ENCODE measurements at places on chromosomes 6 and 20.

- no peak for DNase-seq
These were observed 350.4 kb downstream of the TENT5A start for GRCh38 chr6:81401970-81402690.

GRCh38 chr20:59662856-59663512 is 58.6 kb downstream of the PHACTR3 start:
- no peak for DNase-seq

GRCh38 chr6:154457046-154457713 is 53.3 kb downstream of the CNKSR3 start:
- DNase-seq: no peak

DNA sequence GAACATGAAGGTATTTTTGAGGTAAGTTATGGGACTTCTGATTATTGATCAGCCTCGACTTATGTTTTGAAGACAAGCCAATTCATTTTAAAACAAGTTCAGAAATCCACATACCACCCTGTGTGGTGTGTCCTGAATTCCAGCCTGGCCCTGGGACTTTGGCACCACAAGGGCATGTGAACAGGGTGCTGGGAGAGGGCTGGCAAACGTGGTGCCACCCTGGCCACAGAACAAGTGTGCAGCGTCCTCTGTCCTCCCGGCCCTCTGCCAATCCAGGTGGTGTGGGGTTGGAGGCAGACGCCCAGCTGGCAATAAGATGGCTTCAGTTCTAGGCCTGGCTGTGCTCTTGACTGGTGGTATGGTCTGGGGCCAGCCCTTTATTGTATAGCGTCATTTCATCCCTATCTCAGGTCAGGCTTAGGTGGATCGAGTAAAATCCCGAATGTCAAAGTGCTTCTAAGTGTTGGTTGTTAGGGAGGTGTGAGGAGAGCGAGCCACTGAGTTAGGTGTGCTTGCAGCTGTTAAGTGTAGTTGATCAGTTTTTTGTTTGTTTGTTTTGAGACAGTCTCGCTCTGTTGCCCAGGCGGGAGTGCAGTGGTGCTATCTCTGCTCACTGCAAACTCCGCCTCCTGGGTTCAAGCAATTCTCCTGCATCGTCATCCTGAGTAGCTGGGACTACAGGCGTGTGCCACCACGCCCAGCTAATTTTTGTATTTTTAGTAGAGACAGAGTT is 84.2 kb downstream of the RNF144B start:
- DNase-seq: no peak

- no peak for DNase-seq
These were observed 308.1 kb downstream of the FOXC1 start for GRCh38 chr6:1917626-1918371.

- DNase-seq: no peak
These were observed 22.9 kb downstream of the CNKSR3 start for GRCh38 chr6:154487367-154488247.

GRCh38 chr6:2976571-2977085 is 5.3 kb upstream of the SERPINB6 start:
- DNase-seq: no peak

GRCh38 chr6:83884523-83884922 is 25.0 kb downstream of the CYB5R4 start:
- no peak for DNase-seq

GRCh38 chr6:43368259-43369160 is 937 bp downstream of the ZNF318 start:
- DNase-seq: no peak

DNA sequence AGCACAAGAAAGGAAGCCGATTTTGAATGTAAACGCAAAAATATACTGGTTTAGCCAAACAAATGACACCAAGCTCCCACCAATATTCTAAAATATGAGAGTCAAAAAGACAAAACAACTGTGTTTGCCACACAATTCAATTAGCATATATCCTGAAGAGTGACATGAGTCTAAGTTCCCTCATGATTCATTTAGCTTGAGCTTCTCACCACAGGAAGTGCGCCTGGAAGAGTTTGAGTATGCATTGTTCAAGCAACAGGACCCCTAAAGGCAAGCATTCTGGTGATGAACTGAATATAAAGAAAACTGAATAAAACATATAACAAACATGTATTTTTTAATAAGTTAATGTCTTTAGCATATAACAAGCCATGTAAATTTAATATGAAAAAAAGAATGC is 115.2 kb upstream of the RUNX2 start:
- no peak for DNase-seq

GRCh38 chr20:62712606-62713005 is 4.0 kb downstream of the NTSR1 start:
- no peak for DNase-seq

- no peak for DNase-seq
These were observed 118.0 kb downstream of the B3GAT2 start for GRCh38 chr6:70838907-70839285.

- no peak for DNase-seq
These were observed 157.4 kb upstream of the BMP5 start for GRCh38 chr6:56032715-56033260.

- DNase-seq: no peak
These were observed 30.8 kb upstream of the MPC1 start for GRCh38 chr6:166413491-166413951.

- no peak for DNase-seq
These were observed 15.0 kb downstream of the CPNE5 start for GRCh38 chr6:36824253-36824652.

- DNase-seq: no peak
These were observed 84.0 kb downstream of the HFE start for GRCh38 chr6:26170951-26171841.

- DNase-seq: no peak
These were observed 37.4 kb upstream of the SLC9A8 start for GRCh38 chr20:49775229-49775693.

- DNase-seq: no peak
These were observed 65.8 kb downstream of the HMGN3 start for GRCh38 chr6:79168695-79168980.

GRCh38 chr6:6825193-6825784 is 236.8 kb downstream of the LY86 start:
- DNase-seq: no peak

DNA sequence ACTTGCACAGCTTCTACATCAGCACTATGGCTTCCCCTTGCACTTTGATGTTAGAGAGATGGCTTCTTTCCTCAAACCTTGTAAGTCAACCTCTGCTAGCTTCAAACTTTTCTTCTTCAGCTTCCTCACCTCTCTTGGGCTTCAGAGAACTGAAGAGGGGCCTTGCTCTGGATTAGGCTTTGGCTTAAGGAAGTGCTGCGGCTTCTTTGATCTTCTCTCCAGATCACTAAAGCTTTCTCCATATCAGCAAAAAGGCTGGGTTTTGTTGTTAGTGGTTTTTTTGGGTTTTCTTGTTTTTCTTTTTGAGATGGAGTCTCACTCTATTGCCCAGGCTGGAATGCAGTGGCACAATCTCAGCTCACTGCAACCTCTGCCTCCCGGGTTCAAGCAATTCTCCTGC is 24.0 kb downstream of the CDK5RAP1 start:
- DNase-seq: no peak

DNA sequence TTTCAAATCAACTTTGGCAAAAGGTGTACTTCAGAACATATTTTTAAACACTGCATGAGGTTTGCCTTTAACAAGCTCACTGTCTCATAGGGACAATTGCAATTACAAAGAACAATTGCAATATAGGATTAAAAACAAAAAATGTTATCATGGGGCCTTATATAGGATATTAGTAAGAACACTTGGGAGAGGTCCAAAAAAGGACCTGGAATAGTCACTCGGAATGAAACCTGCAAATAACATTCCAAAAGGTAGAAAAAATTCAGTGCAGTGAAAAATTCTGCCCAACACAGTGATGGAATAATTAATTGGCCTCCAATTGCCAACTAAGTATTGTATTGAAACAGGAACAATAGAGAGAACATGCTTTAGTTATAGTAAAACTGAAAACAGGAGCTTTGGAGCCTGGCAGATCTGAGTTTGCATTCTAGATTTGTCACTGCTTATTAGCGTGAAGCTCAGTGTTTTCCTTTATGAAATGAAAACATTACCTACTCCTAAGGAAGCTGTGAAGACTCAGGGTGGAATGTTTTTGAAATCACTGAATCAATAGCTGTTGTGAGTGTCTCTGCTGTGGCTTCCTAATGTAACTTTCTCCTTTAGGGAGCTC is 172.6 kb upstream of the BMP5 start:
- DNase-seq: no peak

- DNase-seq: no peak
These were observed 42.0 kb downstream of the CBFA2T2 start for GRCh38 chr20:33531885-33532284.

- DNase-seq: no peak
These were observed 179.5 kb downstream of the BTBD9 start for GRCh38 chr6:38460186-38460585.

GRCh38 chr6:5679691-5680090 is 327.0 kb downstream of the NRN1 start:
- DNase-seq: no peak

GRCh38 chr6:39327507-39327906 is 5.0 kb upstream of the KCNK16 start:
- DNase-seq: no peak

DNA sequence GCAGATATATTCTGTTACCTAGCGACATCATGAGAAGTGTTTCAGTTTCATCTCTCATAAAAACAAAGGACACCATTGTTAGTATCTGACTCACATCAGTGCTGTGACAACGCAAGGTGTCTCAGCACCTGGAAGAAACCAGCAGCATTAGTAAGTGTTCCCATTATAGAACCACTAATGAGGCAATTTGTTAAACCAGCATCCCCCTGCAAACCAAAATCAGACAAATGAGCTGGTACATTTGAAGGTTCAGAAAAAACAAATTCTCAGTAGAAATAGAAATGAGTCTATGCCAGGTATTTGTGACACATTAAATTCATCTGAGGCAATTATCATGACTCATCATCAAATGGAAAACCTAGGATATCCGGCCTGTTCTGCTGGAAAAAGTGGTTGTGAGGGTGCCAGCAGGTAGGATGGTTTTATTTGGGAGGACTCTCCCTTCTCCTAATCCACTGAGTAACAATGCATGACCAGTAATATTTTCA is 151.7 kb downstream of the TMEM200A start:
- no peak for DNase-seq

- no peak for DNase-seq
These were observed 42.0 kb downstream of the ERMARD start for GRCh38 chr6:169793408-169793807.

GRCh38 chr6:37578104-37578503 is 78.4 kb upstream of the CCDC167 start:
- DNase-seq: no peak
